ENCODE measurements at places on chromosomes 1 and 21. TPM values are rescaled to one million over a fixed set of nuclear protein-coding genes. Genes with fewer than 3 reads are reported as not detected.

DNA sequence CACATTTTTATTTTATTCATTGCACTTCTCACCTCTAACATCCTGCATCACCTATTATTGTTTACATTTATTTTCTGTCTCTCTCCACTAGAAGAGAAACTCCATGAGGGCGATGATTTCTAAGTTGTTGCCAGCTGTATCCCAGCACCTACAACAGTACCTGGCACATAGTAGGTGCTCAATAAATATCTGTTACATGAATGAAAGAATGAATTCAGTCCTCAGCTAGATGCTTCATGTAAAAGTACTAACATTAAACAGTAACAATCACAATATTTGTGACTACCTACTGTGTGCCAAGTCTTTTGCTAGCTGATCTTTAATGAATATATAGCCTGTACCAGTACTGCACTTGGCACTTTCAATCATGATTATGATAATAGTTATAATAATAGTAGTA is 3.0 kb downstream of the TAS1R2 start:
- DNase-seq, result no peak

Gene NHLH1
- 0.70 TPM for total RNA-seq

DNA sequence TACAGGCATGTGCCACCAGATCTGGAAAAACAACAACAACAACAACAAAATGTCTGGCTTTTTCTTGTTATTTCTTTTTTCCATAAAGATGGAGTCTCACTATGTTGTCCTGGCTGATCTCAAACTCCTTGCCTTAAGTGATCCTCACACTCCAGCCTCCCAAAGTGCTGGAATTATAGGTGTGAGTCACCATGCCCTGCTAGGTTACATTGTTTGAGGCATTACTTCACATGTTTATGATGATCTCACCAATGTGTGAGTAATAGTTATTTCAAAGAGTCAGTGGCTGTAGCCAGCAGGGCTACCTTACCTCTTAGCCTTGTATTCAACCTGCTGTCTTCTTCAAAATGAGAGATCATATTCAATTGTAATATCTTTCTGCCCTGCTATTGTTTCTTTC is 445.7 kb downstream of the AMY1C start:
- no peak for DNase-seq

DNA sequence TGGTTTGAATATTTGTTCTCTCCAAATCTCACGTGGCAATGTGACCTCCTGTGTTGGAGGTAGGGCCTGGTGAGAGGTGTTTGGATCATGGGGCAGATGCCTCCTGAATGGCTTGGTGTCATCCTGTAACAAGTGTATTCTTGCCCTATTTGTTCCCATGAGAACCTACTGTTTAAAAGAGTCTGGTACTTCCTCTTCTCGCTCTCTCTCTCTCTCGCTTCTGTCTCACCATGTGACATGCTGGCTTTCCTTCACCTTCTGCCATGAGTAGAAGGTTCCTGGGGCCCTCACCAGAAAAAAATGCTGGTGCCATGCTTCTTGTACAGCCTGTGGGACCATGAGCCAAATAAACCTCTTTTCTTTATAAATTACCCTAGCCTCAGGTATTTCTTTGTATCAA is 8.4 kb upstream of the PAXBP1 start:
- no peak for DNase-seq

GRCh38 chr1:182768963-182769362 is 20.6 kb upstream of the NPL start:
- peak; percentile 53 for DNase-seq

DNA sequence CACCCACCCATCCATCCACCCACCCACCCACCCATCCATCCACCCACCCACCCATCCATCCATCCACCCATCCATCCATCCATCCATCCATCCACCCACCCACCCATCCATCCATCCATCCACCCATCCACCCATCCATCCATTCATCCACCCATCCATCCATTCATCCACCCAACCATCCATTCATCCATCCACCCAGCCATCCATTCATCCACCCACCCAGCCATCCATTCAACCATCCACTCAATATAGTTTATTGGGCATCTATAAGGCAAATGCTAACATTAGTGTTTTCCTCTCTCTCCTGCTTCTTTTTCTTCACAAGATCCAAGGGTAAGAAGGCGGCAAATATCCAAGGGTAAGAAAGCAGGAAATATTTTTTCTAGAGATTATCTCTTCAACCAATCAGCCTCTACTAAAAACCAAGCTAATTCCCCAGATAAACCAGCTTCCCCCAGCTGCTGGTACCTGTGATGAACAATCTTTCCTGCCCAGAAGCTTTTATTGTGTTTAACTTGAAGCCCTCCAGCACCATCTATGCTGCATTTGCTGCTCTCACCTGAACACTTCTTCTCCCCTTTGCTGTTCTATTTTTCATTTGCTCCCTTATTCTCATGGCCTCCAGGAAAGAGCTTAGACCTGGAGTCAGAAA is 22.6 kb upstream of the ATP2B4 start:
- DNase-seq, result no peak

DNA sequence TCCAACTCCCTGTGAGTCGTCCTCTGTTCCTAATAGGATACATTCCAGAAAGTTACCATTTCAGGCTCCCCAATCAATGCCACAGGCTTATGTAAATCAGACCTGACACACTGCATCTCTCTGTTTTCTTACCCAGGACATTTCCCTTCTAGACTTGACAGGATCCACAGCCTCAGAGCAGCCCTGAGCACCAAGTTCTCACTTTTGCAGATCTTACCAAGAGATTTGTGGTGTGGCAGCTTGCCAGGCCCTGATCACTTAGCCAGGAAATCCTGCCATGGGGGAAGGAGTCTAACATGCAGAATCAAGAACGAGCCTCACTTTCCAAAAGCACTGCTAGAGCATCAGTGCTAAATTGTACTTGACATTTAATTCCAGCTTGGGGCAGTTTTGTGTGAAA is 202.9 kb downstream of the TBX15 start:
- DNase-seq, result peak; percentile 0

DNA sequence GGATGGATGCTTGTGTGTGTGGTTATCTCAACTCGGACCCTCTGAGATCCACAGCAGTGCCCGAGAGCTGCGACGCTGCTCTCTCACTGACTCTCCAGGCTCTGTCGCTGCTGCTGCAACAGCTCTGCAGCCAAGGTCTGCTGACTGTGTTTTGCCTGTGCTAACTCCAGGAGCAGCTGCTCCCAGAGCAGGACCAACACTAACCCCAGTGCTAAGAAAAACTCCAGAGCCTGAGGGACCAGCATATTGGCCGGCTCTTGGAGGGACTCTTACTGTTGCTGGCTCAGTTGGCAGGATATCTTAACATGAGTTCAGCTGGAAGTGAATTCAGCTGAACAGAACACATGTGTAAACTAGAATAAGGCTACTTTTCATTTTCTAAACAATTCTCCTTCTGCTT is 4.4 kb downstream of the LCE2C start:
- no peak for DNase-seq

Gene WARS2
- 10.5 TPM for total RNA-seq

GRCh38 chr1:225460021-225460736 is 32.3 kb upstream of the LBR start:
- no peak for DNase-seq

Gene CYP4A11
- total RNA-seq, result not detected

GRCh38 chr1:89929467-89930063 is 65.3 kb upstream of the ZNF326 start:
- DNase-seq, result no peak

- DNase-seq, result no peak
Observed at GRCh38 chr1:62198069-62198780, 3.6 kb downstream of the L1TD1 start.

Gene NTMT2
- total RNA-seq, result 0.43 TPM

Gene NBPF6
- not detected for total RNA-seq

GRCh38 chr1:116380499-116381242 is 7.6 kb downstream of the ATP1A1 start:
- DNase-seq, result no peak

Gene TMEM240
- 7.0 TPM for total RNA-seq

Gene CYP4X1
- total RNA-seq, result 0.24 TPM

DNA sequence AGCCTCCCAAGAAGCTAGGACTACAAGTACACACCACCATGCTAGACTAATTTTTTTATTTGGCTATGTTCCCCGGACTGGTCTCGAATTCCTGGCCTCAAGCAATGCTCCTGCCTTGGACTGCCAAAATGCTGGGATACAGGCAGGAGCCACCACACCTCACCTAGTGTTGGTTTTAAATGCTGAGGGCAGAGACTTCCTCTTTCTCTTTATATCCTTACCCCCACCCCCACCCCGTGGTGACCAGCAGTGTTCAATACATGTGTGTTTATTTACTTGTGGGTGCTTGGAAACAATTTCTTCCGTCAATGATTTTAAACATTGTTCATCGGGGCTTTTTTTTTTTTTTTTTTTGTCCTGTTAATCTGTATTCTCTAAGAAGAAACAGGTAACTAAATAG is 158.9 kb downstream of the ZBTB18 start:
- DNase-seq, result no peak

- DNase-seq, result no peak
Observed at GRCh38 chr21:43758111-43758641, 17.9 kb downstream of the CSTB start.

GRCh38 chr1:89557956-89558355 is 33.3 kb downstream of the LRRC8B start:
- no peak for DNase-seq

Gene LEFTY2
- total RNA-seq, result 12.9 TPM

- DNase-seq, result no peak
Observed at GRCh38 chr1:211633524-211633846, 41.9 kb downstream of the NEK2 start.

DNA sequence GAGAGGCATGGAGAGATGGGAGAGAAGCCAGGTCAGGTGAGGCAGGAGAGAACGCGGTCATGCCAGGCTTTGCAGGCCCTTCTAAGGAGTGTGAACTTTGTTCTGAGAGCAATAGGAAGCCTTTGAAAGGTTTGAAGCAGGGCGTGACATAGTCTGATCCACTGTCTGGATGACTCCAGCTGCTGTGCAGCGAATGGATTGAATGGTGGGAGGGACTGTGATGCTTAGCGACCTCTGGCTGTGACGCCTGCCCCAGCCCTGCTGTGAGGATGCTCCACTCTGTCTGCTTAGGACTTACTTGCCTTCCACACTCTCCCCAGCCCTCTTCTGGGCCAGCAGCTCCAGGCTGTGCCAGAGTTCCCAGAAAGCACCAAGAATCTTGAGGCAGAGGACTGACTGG is 41.8 kb upstream of the POU3F1 start:
- DNase-seq, result no peak

- peak; percentile 66 for DNase-seq
Observed at GRCh38 chr21:27275294-27275927, 308.5 kb upstream of the ADAMTS5 start.

- DNase-seq, result no peak
Observed at GRCh38 chr1:177940682-177941081, 29.2 kb downstream of the SEC16B start.

DNA sequence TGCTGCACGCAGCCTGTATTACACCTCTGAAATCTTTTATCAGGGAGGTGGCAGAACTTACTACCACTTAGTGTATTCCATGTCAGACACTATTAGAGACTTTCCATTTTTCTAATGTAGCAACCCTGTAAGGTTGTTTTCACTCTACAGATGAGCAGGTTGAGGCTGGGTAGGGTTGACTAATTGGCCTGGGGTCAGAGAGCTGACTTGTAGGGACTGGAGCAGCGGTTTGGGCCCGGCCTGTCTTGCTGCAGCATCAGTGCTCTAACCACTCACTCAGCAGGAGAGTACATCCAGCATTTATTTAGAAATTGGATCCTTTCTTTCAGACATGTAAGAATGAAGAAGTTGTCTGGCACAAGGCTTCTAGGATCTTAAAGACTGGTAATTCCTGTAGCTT is 25.7 kb upstream of the NBL1 start:
- no peak for DNase-seq

DNA sequence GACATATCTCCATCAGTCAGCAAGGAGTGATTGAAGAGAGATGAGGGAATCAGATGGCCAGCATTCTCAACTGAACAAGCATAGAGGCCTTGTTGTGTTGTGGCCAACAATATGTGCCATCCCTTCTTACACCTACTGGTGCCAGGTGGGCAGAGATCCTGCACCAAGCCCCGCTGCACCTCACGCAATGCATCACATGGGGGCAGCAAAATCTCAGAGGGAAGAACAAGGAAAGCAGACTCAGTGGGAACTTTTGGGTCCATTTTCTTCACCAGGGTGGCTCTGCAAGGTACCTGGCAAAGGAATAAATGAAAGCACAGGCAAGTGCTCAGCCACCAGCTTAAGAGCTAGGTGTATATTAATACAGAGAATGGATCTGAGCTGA is 33.2 kb downstream of the HSD3B2 start:
- no peak for DNase-seq

Gene IL22RA1
- not detected for total RNA-seq

- DNase-seq, result no peak
Observed at GRCh38 chr1:63063367-63063766, 259.0 kb upstream of the FOXD3 start.

- DNase-seq, result no peak
Observed at GRCh38 chr1:9265968-9266367, 26.7 kb upstream of the SPSB1 start.

- DNase-seq, result peak; percentile 89
Observed at GRCh38 chr1:34101151-34101550, 63.9 kb downstream of the CSMD2 start.

GRCh38 chr1:200453553-200453905 is 43.7 kb upstream of the ZNF281 start:
- no peak for DNase-seq

DNA sequence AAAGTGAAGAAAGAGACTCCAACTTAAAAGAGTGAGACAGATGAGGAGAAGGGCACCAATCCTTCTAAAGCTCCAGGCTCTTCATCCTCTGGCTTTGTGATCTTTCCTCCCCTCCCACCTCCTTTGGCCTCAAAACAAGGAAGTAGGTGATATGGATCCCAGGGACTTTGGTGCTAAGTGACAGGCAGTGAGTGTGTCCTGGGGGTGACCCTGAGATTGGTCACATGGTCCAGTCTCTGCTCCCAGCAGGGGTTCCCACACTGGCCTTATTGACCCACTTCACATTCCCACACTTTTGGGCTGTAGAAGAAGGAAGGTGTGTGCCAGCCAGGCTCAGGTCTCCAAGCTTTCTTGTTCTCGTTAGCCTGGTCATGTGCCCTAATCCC is 401.2 kb upstream of the PROX1 start:
- no peak for DNase-seq

Gene CCDC27
- not detected for total RNA-seq

DNA sequence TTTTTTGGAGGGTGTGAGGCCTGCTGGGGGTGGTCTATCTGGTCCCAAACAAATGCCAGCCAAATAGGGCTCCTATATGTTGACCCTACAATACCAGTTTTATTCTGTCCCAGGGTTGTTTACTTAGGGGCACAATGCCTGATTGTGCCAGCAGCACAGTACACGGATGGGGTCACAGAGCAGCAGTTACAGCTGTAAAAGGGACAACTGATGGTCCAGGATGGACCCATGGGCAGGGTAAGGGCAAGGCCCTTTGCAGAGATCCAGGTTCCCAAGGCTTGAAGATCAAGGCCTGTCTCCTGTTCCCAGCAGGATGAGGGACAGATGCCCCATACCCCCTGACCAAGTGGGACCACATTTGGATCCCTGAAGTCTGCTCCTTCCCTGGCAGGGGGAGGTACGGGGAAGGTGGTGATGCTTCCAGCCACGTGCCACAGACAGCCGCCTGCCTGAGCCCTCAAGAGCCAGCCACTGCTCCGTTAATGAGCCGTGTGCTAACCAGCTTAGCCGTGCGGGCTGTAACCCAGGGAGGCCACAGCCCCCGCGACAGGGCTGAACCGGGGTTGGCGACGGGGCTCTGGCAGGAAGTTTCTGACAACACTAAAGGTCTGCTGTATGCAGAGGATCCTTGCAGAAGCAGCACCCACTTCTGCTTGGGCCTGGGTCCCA is 18.2 kb downstream of the SLC6A9 start:
- no peak for DNase-seq

GRCh38 chr1:7810395-7810794 is 26.3 kb downstream of the PER3 start:
- peak; percentile 91 for DNase-seq

Measured in astrocyte (in vitro differentiated cells and primary cell).